ENCODE measurements at places on chromosomes 12 and 14. TPM values are rescaled to one million over a fixed set of nuclear protein-coding genes. Genes with fewer than 3 reads are reported as not detected.

GARIN6 gene
- total RNA-seq, result not detected

RXYLT1 gene
- total RNA-seq, result 23.8 TPM

TUBA1C gene
- 208 TPM for total RNA-seq

PRIMA1 gene
- not detected for total RNA-seq

OTOGL gene
- not detected for total RNA-seq

Data from nasal cavity respiratory epithelium epithelial cell of viscerocranial mucosa (primary cell).